NCI-H2081 treated with DMSO at 0.1 percent for 48 hours (cell line): ENCODE measurements at places on chromosomes 7 and 10.

GRCh38 chr10:95262763-95263518 is 27.9 kb downstream of the PDLIM1 start:
- DNase-seq, result no peak

DNA sequence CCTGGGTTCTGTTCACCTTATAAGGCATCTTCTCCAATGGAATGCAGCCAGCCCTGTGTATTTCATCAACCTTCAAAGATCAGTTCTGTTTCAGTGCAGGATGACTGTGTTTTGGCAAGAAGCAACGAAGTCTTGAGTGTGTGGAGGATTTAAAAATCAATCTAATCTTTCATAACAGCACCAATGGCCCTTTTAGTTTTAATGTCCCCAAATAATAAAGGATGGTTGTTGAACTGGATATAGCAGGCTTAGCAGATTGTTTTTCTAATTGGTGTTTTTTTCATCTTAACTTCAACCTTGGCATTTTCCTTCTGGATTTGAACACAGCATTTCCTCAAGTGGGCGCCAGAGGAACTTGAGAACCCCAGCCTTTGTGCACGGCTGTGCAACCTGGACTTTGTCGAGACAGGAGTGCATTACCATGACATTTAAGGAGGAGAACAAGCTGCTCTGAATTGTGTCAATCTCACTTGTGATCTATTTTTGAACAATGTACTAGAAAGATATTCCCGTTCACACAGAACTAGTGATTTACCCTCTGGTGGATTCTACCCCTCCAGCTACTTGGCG is 313.3 kb upstream of the AKR1E2 start:
- no peak for DNase-seq

DNA sequence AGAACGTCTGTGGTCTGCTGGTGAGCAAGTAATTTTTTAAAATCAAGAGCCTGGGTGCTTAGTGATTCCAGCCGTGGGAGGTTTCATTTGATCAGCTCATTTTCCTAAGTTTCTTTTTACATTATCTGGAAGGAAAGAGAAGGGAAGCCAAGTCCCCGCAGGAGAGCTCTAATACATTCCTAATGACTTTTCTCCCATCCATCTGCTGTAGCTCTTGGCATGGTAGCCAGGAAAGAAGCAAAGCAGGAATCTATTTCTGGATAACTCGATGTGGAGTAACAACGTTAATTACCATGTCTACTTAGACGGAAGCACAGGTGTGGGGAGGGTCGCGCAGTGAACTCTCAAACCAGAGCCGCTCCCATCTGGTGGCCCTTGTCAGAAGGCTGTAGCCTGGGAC is 121.9 kb downstream of the PAXIP1 start:
- DNase-seq, result no peak

GRCh38 chr10:128158021-128158795 is 32.0 kb upstream of the MKI67 start:
- DNase-seq, result no peak

GRCh38 chr10:5607594-5607993 is 58.8 kb downstream of the ASB13 start:
- DNase-seq, result no peak

- DNase-seq, result no peak
These were observed 97.2 kb upstream of the CDK1 start for GRCh38 chr10:60681103-60681502.
